Hematopoietic multipotent progenitor cell treated with erythropoietin and hydrocortisone succinate and interleukin-3 and kit ligand, for 4 days (in vitro differentiated cells): ENCODE measurements at places on chromosomes 6 and 20.

DNA sequence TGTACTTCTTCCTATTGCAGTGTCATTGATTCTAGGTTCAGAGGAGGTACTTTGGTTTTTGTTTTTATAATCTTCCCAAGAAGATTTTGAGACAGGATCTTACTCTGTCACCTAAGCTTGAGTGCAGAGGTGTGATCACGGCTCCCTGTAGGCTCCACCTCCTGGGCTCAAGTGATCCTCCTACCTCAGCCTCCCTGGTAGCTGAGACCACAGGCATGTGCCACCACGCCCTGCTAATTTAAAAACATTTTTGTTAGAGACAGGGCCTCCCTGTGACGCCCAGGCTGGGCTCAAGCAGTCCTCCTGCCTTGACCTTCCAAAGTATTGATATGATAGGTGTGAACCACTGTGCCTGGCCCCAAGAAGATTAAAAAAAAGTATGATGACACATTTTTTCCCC, 3.4 kb upstream of the SLC17A5 start:
- DNase-seq, result peak; percentile 23

DNA sequence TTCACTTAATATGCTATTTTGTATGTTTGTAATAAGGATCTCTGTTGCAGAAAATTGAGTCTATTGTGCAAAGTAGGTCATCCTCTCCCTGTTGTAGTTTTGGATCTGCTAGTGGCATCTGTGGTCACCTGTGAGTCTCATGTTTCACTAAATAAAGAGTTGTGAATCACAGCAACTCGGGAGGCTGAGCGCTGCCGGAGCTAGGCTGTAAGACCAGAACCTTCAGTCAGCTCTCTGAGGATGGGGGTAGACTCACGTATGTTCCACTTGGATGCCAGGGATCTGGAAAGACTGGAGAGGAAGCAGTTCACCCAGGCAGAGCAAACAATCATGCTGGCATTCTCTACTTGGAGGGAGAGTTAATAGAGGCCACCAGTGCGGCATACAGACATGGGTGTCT, 187.3 kb upstream of the FOXA2 start:
- no peak for DNase-seq

DNA sequence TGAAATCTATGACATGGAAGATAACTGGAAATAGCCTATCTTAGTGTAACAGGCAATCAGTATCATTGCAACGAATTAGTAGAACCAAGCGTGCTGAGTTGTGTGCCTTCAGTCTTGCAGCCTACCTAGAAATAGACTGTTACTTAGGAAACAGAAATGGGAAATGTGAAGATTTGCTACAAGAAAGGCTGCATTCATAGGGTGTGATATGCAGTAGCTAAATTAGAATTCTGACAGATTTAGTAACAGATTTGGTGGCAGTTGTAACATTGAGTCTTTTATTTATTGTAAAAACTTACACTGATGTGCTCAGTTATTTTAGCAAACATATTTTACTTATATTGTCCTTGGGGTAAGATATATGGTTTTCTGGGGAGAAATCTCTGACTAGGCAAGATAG, 56.2 kb downstream of the MAP7 start:
- DNase-seq, result no peak

DNA sequence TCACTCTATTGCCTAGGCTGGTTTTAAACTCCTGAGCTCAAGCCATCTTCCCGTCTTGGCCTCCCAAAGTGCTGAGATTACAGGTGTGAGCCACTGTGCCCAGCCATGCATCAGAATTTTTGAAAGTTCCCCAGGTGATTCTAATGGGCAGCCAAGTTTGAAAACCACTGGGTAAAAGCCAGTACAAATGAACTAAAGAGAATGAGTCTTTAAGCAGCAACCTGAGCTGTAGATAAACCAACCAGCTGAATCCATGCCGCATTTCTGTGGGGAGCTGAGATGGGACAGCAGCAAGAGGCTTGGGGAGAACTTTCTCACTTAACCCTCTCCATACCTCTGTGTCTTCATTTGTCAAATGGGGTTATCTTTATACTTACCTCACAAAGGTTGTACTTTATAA, 67.5 kb downstream of the VEGFA start:
- no peak for DNase-seq

GRCh38 chr6:89387516-89388201, 24.4 kb downstream of the RRAGD start:
- no peak for DNase-seq

DNA sequence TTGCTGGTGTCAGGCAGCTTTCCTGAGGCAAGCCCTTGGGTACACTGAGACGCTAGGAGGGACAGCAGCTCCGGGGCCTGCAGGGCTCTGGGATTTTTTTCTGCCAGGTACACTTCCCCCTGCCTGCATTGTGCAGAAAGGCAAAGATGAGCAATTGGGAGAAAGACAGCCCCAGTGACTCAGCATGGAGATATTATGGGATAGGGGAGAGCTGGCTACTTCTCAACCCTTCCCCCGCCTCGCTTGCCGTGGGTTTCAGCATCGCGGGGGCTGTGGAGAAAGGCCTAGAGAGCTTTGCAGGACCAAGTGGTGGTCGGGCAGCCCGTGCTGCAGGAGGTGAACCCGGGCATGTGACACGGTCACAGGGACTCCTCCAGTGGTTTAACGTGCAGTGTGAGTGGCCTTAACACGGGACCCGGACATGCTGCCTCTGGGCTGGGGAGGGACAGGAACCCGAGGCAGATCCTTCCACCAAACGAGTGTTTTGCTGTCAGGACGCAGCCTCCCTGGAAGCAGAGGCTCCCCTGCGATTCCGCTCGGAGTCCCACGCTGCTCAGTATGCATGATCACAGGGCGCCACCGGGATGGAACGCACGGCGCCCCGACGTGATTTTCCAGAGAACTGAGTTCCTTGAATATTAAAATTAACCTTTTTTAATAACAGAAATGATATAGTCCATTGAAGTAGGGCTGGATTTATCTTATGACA, 139.9 kb downstream of the CDH4 start:
- no peak for DNase-seq

DNA sequence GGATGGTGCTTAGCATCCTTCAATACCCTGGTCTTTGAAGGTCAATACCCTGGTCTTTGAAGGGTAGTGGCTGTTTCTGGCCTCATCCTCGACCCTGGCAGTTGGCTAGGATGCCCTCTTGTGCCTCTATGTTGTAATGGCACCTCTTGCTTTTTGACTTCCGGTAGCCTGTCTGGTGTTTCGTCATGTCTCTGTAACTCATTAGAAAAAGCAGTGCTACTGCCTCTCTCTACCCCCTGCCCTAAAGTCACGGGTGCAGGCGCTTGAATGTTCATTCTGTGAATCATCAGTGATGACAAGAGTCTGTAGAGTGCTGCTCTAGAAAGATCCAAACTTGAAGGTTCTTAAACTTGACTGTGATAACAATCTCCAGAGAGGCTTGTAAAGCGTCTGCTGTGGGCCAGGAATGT, 28.3 kb downstream of the RSPO4 start:
- DNase-seq, result peak; percentile 85

DNA sequence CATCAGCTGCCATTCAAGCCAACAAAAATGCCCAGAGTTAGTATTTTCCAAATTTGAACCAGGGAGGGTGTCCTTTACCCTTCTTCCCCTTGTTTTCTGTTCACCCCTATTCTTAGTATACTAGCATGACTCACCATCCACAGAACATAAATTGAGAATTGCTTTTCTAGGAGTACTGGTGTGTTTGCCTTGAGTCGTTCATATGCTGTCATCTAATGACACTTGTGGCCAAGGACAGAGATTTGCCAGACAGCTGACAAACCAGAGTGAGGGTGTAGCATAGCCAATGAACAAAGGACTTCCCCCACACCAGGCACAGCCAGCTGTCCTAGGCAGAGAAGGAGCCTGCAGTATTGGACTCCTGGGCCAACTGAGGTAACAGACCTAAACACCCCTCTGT, 62.2 kb downstream of the FILIP1 start:
- no peak for DNase-seq

DNA sequence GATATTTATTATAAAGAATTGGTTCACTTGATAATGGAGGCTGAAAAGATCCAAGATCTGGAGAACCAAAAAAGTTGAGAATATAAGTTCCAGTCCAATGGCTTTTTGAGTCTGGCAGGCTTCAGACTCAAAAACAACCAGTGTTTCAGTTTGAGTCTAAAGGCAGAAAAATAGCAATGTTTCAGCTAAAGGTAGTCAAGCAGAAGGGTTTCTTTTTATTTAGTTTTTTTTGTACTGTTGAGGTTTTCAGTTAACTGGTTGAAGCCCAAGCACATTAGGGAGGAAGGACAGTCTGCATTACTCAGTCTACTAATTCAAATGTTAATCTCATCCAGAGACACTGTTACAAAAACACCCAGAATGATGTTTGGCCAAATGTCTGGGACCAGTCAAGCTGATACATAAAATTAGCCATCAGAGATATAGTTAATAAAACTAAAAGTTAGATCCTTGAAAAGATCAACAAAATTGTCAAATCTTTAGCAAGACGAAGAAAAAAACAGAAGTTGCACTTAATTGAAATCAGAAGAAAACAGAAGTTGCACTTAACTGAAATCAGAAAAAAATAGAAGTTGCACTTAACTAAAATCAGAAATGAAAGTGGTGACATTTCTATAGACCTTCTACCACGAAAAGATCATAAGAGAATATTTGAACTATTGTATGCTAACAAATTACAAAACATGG, 980.3 kb upstream of the FLRT3 start:
- DNase-seq, result no peak

DNA sequence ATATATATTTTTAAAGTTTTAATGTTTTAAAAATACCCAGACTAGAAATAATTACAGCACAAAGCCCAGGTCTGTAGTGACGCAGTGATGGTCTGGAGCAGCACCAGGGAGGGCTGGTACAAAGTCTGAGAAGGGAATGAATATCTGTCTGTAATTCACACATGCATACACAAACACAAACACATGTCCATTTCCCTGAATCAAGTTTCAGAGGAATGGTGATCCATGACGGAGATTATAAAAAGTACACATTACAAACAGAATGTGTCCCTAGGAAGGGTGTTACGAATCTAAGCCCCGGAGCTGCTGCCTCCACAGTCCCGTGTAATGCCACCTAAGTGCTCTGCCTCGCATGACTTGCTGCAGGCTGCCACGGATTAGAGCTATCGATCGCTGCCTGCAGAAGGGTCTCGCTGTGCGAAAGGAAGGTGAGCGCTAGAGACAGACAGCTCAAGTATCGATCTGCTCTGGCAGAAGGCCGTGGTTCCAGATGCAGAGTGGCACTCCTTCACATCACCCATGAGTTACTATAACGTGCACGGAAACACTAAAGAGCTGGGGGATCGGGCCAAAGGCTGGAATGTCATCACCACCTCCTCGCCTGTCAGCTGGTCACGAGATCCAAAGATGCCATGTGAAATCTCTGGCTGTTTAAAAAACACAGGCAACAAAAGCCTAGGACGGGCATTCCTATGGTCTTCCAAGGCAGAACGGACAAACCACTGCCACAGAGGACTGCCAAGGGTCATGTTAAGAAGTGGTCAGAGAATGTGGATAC, 87.1 kb downstream of the INSM1 start:
- DNase-seq, result no peak

DNA sequence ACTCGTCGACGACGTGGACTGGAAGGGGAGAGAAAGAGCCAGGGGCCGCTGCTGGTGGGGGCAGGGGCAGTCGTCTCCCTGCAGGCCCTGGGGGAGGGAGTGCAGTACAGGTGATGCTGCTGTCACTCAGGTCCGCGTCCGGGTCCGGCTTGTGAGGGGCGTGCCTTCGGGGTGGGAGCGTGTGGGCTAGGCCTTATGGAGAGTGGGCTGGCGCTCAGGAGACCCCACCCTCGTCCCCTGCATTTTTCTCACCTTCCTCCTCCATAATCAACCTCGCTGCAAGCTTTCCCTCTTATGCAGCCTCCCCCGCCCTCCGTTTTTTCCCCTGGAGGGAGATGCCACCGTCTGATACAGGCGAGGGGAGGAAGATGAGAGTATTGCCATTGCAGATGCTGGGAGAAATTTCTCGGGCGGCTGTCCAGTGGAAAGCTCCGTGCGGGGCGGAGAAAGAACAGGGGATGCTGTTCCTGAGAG, 632 bp downstream of the PCMT1 start:
- peak; percentile 83 for DNase-seq

DNA sequence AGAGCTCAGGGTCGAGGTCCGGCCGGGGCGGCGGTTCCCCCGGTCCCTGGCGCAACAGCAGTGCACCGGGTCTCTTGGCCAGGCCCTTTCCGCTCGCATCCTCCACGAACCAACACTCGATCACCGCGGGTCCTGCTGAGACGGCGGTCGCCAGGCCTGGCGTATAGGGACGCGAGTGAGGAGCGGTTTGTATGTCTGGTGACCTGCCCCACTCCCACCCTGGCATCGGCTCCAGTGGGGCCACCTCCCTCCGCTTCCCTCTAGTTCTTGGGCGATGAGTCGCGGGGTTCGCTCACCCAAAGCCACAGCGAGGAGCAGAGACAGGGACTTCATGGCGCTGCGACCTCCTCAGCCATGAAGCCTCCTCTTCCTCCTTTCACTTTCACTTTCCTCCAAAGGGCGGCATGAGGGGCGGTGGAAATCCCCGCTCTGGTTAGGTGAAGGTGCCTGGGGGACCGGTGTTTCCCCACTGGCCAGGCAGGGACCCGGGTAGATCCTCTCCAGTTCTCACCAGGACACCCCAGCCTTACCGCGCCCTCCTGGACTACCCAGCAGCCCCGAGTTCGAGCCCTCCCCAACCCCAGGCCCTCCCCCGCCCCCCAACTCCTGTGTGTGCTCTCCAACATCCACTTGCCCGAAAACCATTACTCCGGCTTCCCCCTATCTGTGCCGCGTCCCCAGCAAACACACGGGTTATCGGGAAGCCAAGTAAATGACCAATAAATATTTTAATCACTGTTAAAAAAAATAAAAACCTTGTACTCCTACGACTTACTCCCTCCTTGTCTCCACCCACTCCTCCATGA, at the start of gene TAPBP:
TAPBP (minus strand) TSS at position 370 of the 806 bp plus-strand sequence; CDS start at position 333, 37 bp downstream.
- DNase-seq, result peak; percentile 79

GRCh38 chr6:19911223-19911622, 74.1 kb downstream of the ID4 start:
- DNase-seq, result no peak

GRCh38 chr6:88605271-88605670, 358.1 kb downstream of the RNGTT start:
- DNase-seq, result no peak

GRCh38 chr6:156840606-156841005, 63.4 kb downstream of the ARID1B start:
- DNase-seq, result no peak

DNA sequence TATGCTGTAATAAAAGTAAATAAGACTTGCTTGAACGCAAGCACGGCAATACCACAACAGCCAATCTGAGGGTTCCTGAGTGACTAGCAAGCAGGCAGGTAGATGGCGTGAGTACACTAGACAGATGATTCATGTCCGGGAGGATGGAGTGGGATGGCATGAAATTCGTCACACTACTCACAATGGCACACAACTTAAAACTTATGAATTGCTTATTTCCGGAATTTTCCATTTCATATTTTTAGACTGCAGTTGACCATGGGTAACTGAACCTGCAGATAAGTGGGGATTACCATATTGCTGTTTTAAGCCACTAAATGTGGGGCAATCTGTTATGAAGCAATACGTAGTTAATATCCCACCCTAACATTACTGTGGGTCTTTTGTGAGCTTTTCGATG, 93.6 kb upstream of the NFATC2 start:
- no peak for DNase-seq
